ENCODE measurements at places on chromosomes 5 and 9. TPM values are rescaled to one million over a fixed set of nuclear protein-coding genes. Genes with fewer than 3 reads are reported as not detected.
A peak's percentile ranks its signal among the peaks of the same experiment; 100 is the strongest.

GRCh38 chr5:78506261-78507024 is 142.1 kb downstream of the LHFPL2 start:
- H3K4me1 ChIP-seq = peaks cover 54% of the 10 kb centered on the region
- no peak overlapping the region for H3K27ac ChIP-seq
- H3K36me3 ChIP-seq = no peaks in the 10 kb centered on the region
- no peaks in the 10 kb centered on the region for H3K27me3 ChIP-seq
- H3K4me3 ChIP-seq = no peak overlapping the region

- DNase-seq = no peak
- no peaks in the 10 kb centered on the region for H3K36me3 ChIP-seq
- no peak overlapping the region for H3K27ac ChIP-seq
- peaks cover 11% of the 10 kb centered on the region for H3K4me1 ChIP-seq
Observed at GRCh38 chr5:140136624-140137023, 10.9 kb downstream of the IGIP start.

FAM221B gene
- not detected for total RNA-seq

DNA sequence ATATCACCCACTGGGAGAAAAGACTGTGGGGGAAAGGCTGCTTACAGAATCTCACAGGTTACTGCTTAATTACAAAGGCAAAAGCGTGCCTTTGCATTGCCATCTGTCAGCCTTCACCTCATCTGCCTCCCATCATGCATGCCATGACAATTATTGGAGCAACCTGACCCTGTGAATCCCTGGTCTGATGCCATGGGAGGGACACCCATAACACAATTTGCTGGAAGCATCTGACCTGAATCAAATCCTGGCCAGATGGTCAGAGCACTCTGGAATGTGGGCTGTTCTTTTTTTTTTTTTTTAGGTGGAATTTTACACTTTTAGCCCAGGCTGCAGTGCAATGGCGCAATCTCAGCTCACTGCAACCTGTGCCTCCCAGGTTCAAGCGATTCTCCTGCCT is 11.6 kb upstream of the RETREG1 start:
- H3K36me3 ChIP-seq = no peaks in the 10 kb centered on the region
- H3K27ac ChIP-seq = no peak overlapping the region
- DNase-seq = no peak
- no peaks in the 10 kb centered on the region for H3K4me1 ChIP-seq
- H3K27me3 ChIP-seq = no peaks in the 10 kb centered on the region
- H3K4me3 ChIP-seq = no peak overlapping the region

- H3K27ac ChIP-seq = no peak overlapping the region
- H3K4me1 ChIP-seq = no peaks in the 10 kb centered on the region
- no peaks in the 10 kb centered on the region for H3K27me3 ChIP-seq
- H3K36me3 ChIP-seq = no peaks in the 10 kb centered on the region
- DNase-seq = no peak
Observed at GRCh38 chr9:93392974-93393373, 58.5 kb upstream of the FAM120A start.

- H3K27ac ChIP-seq = no peak overlapping the region
- no peaks in the 10 kb centered on the region for H3K36me3 ChIP-seq
- H3K27me3 ChIP-seq = no peaks in the 10 kb centered on the region
- H3K4me3 ChIP-seq = no peak overlapping the region
Observed at GRCh38 chr9:130158001-130158400, 14.2 kb upstream of the NCS1 start.

- no peaks in the 10 kb centered on the region for H3K27me3 ChIP-seq
- DNase-seq = no peak
- H3K4me3 ChIP-seq = no peak overlapping the region
- no peaks in the 10 kb centered on the region for H3K36me3 ChIP-seq
- no peak overlapping the region for H3K27ac ChIP-seq
Observed at GRCh38 chr9:117081641-117082317, 333.1 kb downstream of the ASTN2 start.

ABL1 gene
- total RNA-seq = 29.0 TPM

ENG gene
- total RNA-seq = 26.7 TPM

DNA sequence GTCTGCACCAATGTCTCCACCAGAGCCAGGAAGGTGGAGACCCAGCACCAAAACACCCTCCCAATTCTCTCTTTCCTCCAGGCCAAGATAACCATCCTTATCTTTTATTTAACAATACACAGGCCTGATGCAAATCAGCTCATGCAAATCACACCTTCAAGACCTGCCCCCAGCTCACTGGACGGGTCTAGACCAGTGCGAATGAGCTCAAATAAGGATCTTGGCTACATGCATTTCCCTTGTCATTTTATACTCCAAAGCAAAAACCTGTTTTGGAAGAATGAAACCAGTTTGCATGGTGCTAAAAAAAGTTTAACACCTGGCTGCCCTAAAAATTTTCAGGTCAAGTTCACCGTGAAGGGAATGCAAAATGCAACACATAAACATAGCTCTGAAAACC is 31.9 kb upstream of the DAPK1 start:
- no peak overlapping the region for H3K27ac ChIP-seq
- H3K4me1 ChIP-seq = no peaks in the 10 kb centered on the region
- DNase-seq = no peak
- no peaks in the 10 kb centered on the region for H3K36me3 ChIP-seq
- no peak overlapping the region for H3K4me3 ChIP-seq
- H3K27me3 ChIP-seq = no peaks in the 10 kb centered on the region

PDZD2 gene
- total RNA-seq = 12.9 TPM

GRCh38 chr5:150398722-150399523 is 13.8 kb downstream of the CD74 start:
- no peaks in the 10 kb centered on the region for H3K27me3 ChIP-seq
- no peaks in the 10 kb centered on the region for H3K4me1 ChIP-seq
- H3K36me3 ChIP-seq = peaks cover 25% of the 10 kb centered on the region

GRCh38 chr9:115883467-115884329 is 269.9 kb upstream of the PAPPA start:
- DNase-seq = peak; percentile 52
- H3K27ac ChIP-seq = no peak overlapping the region
- no peaks in the 10 kb centered on the region for H3K27me3 ChIP-seq

- H3K36me3 ChIP-seq = no peaks in the 10 kb centered on the region
- no peak overlapping the region for H3K27ac ChIP-seq
- H3K4me1 ChIP-seq = peaks cover 9% of the 10 kb centered on the region
- no peak for DNase-seq
- no peak overlapping the region for H3K4me3 ChIP-seq
- H3K27me3 ChIP-seq = no peaks in the 10 kb centered on the region
Observed at GRCh38 chr9:88749420-88749819, 214.4 kb downstream of the NXNL2 start.

KIF4B gene
- total RNA-seq = not detected

FBXL7 gene
- total RNA-seq = 3.1 TPM

DNA sequence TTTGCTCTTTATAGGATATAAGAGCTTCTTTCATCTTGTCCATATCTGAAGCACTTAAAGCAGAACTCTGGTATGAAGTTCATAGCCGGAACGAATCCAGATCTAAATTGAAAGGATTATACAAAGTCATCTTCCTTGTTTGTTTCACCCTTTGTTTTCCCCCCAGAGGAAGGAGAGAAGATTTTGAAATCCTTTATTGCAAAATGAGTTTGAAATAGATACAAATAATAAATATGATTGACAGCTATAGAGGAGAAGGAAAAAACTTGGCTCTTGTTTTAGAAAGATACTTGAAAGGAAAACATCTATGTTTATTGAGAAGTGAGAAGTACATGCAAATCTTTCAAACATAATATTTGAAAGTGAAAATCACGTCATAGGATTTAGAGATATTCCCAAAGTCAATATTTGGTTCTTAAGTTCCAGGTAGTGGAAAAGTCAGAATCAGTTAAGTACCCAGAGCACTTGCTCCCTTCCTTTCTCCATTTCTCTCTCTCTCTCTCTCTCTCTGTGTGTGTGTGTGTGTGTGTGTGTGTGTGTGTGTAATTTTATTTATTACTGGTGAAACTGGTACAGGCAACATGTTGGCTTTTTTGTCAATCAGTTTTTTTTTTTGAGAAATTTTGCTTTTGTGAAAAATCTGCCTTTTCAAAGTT is 27.2 kb downstream of the PAM start:
- H3K27me3 ChIP-seq = no peaks in the 10 kb centered on the region
- no peak overlapping the region for H3K4me3 ChIP-seq
- H3K27ac ChIP-seq = no peak overlapping the region
- no peaks in the 10 kb centered on the region for H3K36me3 ChIP-seq
- peaks cover 21% of the 10 kb centered on the region for H3K4me1 ChIP-seq

GRCh38 chr5:148972974-148973374 is 89.9 kb downstream of the SH3TC2 start:
- H3K27ac ChIP-seq = peak overlapping the region; percentile 9
- peaks cover 10% of the 10 kb centered on the region for H3K4me1 ChIP-seq
- DNase-seq = no peak
- H3K4me3 ChIP-seq = no peak overlapping the region
- H3K27me3 ChIP-seq = no peaks in the 10 kb centered on the region

DNA sequence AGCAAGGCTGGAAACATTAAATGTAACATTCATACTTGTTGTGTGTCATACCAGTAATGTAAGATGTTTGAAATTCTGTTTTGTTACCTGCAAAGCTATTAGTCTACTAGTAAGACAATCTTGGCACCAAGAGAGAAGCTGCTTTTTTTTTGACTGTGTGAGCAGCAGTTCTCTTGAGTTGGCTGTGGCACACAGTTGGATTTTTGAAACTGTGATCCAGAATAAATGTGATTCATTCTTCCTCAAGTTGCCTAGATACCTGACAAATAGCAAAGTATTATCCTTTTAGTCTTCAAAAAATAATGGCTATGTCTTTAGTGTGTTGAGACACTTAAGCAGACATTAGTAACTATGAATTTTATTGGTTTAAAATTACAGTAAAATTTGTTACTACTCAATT is 57.2 kb upstream of the HAPLN1 start:
- H3K27ac ChIP-seq = no peak overlapping the region
- no peaks in the 10 kb centered on the region for H3K4me1 ChIP-seq
- H3K27me3 ChIP-seq = no peaks in the 10 kb centered on the region
- no peaks in the 10 kb centered on the region for H3K36me3 ChIP-seq
- DNase-seq = no peak

NCBP1 gene
- total RNA-seq = 14.5 TPM

GRCh38 chr5:77339337-77339890 is 128.9 kb downstream of the PDE8B start:
- no peaks in the 10 kb centered on the region for H3K4me1 ChIP-seq
- no peak overlapping the region for H3K4me3 ChIP-seq
- H3K27me3 ChIP-seq = no peaks in the 10 kb centered on the region
- H3K36me3 ChIP-seq = no peaks in the 10 kb centered on the region
- no peak overlapping the region for H3K27ac ChIP-seq
- no peak for DNase-seq

- H3K4me1 ChIP-seq = peaks cover 48% of the 10 kb centered on the region
Observed at GRCh38 chr9:70421272-70422180, 7.1 kb upstream of the KLF9 start.

RNF183 gene
- not detected for total RNA-seq

- no peak for DNase-seq
- H3K36me3 ChIP-seq = no peaks in the 10 kb centered on the region
- no peaks in the 10 kb centered on the region for H3K4me1 ChIP-seq
- H3K4me3 ChIP-seq = no peak overlapping the region
- H3K27ac ChIP-seq = no peak overlapping the region
Observed at GRCh38 chr9:4128876-4129275, 171.0 kb downstream of the GLIS3 start.

- H3K4me1 ChIP-seq = no peaks in the 10 kb centered on the region
- DNase-seq = no peak
- no peaks in the 10 kb centered on the region for H3K36me3 ChIP-seq
- no peak overlapping the region for H3K4me3 ChIP-seq
- no peak overlapping the region for H3K27ac ChIP-seq
- H3K27me3 ChIP-seq = no peaks in the 10 kb centered on the region
Observed at GRCh38 chr9:88741335-88741734, 206.4 kb downstream of the NXNL2 start.

DNA sequence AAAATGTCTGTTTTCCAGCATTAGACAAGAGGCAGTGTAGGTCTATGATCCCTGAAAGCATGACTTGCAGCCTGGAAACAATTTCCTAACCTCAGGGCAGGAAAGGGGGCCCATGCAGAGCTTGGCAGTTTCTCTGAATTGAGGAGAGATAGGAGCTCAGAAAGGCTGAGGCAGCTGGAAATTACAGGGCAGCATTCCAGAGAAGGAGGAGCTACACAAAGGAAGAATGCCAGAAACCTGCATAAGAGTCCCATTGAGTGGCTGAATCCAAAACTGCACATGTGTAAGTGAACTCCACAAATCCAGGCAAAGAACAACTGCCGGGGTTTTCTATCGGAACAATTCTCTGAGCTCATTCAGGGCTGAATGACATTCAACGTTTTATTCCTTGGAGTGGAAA is 346.8 kb downstream of the PIK3R1 start:
- H3K4me1 ChIP-seq = peaks cover 7% of the 10 kb centered on the region
- peak; percentile 77 for DNase-seq
- H3K27ac ChIP-seq = no peak overlapping the region
- H3K4me3 ChIP-seq = no peak overlapping the region
- no peaks in the 10 kb centered on the region for H3K27me3 ChIP-seq
- no peaks in the 10 kb centered on the region for H3K36me3 ChIP-seq

GRCh38 chr5:107885601-107886000 is 214.9 kb upstream of the EFNA5 start:
- H3K27ac ChIP-seq = no peak overlapping the region
- H3K4me1 ChIP-seq = peaks cover 5% of the 10 kb centered on the region
- H3K36me3 ChIP-seq = no peaks in the 10 kb centered on the region
- H3K4me3 ChIP-seq = no peak overlapping the region

ATG10 gene
- total RNA-seq = 2.9 TPM

DNA sequence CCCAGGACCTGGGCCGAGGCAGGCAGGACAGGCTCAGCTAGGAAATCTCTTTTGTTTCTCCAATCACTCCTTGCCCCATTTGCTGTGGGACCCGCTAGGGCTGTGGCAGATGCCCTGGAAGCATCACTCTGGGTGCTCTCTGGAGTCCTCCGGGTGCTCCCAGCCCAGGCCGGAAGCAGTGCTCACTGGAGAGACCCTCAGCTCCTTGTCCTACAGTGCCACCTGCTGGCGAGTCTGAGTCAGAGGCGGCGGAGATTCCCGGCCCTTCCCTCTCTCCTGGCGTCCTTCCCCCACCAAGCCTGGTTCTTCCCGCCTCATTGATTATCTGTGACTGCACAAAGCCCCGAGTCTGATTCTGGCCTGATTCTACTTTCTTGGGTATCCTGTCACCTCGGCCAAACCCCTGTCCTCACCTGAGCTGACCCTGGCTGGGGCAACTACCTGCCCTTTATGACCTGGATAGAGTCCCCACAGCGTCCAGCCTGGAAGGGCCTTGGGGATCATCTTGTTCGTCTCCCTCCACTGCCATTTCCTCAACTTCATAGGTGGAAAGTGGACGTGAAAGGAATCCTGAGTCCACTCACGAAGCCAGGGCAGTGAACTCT is 7.3 kb upstream of the BARHL1 start:
- DNase-seq = peak; percentile 62
- H3K4me3 ChIP-seq = no peak overlapping the region
- no peaks in the 10 kb centered on the region for H3K4me1 ChIP-seq
- H3K27ac ChIP-seq = no peak overlapping the region

Data from body of pancreas (tissue), 4 donors.